ENCODE measurements at places on chromosomes 2 and 18.

- DNase-seq, result no peak
Measured at GRCh38 chr18:73214970-73215369, 347.2 kb upstream of the NETO1 start.

GRCh38 chr2:16211341-16211740, 271.0 kb downstream of the MYCN start:
- DNase-seq, result no peak

DNA sequence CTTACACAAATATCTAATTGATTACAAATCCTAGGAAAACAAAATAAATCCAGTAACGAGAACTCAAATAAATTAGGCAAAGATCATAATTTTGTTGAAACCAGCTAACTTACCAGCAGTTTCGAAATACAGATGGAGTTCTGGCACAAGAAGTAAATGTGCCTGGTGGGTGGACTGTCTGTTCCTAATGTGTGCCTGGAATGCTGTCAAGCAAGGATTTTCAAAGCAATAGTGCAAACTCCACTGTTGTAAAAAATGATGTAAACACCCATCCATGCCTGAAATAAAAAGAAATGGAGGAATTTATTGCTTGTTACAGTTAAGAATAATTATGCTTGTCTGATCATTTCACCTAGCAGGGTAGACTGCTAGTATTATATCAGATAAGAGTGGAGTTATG, 423.9 kb upstream of the MAP2 start:
- DNase-seq, result no peak

DNA sequence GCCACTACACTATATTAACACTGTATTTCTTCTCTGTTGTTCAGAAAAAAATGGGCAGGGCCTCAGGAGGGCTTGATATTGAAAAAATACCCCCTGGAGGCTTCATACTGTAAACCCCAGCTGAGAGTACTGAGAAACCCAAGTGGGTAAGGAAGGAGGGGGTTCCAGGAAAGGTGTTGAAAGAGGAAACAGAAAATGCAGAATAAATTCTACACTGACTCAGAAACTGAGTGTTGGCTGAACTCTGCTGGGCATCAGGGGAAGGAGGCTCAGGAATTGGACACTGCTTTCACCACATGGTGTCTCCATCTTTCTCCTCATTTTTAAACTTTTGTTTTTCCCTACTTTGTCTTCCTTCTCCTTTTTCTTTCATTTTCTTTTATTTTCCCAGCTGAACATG, 253.7 kb downstream of the DYM start:
- DNase-seq, result no peak

DNA sequence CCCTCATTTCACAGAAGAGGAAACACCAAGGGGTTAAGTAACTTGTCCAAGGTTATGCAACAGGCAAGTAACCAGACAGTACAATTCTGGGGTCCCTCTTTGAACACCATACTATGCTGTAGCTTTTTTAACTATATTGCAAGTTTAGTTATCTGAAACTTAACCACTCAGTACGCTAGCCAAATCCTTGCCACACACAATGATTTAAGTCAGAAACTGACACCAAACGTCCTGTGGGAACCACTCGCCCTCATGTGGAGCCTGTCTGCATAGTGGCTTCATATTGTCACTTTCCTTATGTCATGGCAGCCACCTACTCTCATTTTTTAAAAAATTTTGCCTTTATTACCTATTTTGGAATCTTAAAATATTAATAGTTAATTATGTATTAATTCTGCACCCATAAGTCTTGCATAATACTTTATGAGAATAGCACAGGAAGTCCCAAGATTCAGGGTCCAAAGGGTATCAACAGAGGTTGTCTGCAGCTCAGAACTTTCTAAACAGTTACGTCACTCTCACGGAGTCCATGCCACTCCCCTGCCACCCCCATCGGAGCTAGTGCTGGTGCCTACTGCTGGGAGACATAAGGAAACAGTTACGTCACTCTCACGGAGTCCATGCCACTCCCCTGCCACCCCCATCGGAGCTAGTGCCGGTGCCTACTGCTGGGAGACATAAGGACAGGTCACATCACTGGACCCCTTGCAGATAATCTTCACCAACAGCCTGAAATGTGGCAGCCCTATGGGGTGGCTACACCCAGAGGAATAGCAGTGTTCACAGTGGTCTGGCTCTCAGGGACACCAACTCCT, 99.0 kb downstream of the L3MBTL4 start:
- no peak for DNase-seq

DNA sequence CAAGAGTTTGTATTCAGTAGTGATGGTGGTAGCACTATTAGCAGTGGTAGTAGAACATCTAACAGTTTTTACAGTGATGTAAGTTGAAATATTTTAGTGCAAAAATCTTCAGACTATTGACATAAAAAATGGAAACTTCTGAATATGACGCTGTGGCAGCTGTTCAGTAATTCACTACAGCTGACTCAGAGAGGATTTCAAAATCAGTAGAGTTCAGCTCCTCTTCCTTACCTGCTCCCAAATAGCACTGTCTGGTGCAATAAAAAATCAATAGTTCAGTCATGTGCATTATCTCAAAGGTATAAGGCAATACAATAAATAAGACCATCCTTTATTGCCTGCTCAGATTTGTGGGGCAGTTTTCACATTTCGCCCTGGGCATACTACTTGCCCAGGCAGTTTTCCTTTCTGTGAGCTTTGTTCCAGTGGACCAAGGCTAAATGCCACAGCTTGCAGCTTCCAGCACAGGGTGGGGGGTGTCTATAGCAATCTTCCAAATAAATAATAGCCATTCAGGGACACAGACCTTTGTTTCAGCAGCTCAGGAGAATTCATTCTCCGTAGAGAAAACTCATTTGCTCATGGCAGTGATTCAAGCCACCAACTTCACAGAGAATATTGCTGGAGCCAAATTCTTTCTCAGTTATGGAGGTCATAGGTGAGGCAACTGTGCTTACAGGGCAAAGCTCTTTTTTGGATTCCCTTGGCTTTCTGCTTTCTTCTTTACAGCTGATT, 33.9 kb upstream of the GORASP2 start:
- no peak for DNase-seq

GRCh38 chr2:112636605-112637288, 9.0 kb upstream of the SLC20A1 start:
- DNase-seq, result no peak

DNA sequence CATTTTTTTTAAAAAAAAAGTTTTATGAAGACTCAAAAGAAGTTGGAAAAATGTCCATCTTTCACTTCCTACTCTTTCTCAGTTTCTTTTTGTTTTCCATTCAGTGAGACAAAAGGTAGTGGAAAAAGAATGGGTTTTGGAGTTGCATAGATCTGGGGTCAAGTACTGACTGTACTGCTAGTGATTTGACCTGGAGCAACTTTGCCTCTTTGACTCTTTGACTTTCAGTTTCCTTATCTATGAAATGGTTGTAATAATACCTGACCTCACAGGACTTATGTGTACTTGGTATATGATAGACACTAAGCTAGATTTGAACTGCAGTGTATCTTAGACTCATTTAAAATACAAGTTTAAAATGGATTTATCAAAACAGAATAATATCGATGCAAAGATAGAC, 3.5 kb upstream of the KCNE4 start:
- DNase-seq, result no peak

DNA sequence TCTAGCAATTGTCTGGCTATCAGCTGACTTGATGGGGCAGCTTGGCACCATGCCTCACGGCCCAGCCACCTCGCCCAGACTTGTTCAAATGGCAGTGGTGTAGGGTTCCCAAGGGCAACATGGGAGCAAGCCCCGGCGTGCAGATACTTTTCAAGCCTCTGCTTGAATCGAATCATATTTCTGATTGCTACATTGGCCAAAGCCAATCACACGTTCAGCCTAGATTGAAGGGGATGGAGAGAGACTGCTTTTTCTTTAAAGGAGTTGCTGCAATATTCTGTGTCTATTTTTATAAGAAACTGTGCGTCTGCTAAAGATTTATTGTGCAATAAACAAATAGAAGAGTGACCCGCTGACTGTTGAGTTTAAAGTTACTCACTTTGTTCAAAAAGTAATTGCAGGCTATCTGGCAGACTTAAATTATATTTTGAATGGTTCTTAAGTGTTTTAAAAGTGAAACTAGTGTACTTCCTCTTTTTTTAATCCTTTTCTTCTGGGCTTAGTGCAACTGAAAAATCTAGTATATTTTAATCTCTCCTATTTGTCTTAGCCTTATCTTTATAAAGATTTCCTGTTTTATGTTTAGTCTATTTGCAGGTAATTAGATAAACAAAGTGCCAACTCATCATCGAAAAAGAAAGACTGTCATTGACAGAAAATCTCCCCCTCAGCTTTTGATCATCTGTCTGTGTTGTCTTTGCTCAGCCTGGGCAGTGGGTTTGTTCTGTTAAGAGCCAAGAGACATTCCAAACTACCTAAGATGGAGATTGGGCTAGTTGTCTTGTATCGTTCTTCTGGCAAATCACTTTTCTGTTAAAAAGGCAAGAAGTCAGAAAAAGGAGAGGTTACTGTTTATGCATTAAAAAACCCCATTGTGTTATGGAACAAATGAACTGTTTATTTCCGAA, 156.1 kb downstream of the TPGS2 start:
- DNase-seq, result no peak

GRCh38 chr2:26572591-26572990, 68.6 kb downstream of the CIB4 start:
- no peak for DNase-seq

DNA sequence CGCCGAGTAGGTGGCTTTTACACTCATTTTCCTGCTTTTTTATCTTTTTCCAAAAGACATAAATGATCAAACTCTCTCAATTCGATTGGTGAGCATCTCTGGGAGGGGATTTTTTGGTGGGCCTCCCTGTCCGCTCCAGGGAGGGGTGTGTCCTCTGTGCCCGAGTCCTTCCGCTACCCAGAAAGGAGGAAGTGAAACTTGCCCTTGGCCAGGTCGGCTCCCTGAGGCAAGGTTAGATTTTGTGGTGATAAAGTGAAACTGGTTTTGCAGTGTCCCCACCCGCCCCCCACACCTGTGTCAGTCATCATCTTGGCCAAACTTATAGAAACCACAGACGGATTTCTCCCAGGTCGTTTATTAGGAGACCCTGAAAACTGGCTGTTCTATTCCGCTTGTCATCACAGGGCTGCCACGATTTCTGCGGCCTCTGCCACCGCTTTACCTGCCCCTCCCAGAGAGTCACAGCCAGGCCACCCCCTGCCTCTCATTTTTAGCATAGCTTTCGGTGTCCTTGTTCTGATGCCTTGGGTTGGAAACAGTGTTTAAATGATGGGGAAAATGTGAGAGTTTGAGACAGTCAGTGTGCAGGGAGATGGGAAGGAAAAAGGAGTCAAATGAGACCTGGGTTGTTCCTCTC, 93.6 kb downstream of the SH3BP4 start:
- no peak for DNase-seq

All from stimulated activated CD4-positive, alpha-beta T cell treated with anti-CD3 and anti-CD28 coated beads, Interleukin-2, amount 100 ng/mL, for 24 hours (primary cell).